Stimulated activated CD8-positive, alpha-beta memory T cell treated with anti-CD3 and anti-CD28 coated beads, Interleukin-12 subunit alpha, Interleukin-12 subunit beta, amount 100 ng/mL, for 1 hour (primary cell): ENCODE measurements at places on chromosomes 5 and 9.

DNA sequence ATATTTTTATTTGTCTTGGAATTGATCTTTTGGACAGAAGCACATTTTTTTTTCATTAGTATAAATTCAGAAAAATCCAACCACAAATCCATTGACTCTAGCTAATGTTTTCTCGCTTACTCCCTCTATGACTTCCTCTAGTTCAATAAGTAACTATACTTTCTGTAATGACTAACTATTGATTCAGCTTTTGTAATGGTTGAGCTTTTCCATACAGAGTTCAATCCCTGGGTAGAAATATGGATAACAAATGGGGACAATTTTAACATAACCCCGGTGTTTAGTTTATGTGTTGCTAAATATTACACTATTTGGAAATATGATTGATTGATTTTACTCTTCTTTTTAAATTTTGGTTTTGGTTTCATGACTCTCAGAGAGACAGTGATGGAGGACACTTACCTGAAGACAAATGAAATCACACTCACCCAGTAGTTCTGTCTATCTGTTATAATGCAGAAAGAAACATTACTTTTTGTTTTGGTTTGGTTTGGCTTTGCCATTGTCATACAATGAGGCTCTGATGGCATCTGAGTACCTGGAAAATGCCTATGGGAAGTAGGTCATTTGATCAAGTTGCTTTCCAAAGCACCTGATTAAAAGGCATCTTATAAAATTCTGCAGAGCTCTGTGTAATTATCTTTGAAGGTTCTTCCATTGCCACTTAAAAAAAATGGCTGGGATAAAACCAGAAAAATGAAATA is 309.7 kb upstream of the MPDZ start:
- no peak for DNase-seq

- no peak for DNase-seq
These were observed 53.0 kb upstream of the PDZD2 start for GRCh38 chr5:31585895-31586270.

- DNase-seq, result no peak
These were observed 214.4 kb upstream of the ELL2 start for GRCh38 chr5:96176022-96176421.

GRCh38 chr5:170743876-170744212 is 39.7 kb upstream of the GABRP start:
- DNase-seq, result no peak

DNA sequence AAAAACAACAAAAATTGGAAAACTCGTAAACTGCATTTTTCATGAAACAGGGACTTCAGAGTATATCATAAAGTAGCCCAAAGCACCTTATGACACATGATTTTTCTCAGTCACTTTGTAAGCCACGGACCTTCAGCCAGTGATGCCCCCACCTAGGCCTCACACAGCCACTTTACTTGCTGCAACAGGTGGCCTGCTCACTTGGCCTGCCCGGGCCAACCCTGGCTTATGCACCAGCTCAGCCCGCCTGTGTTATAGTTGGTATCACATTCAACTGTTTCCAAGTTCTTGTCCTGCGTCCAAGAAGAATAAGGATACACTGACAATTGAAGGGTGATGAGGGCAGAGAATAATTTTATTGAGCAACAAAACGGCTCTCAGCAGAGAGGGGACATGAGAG is 219.2 kb downstream of the FER start:
- DNase-seq, result no peak

DNA sequence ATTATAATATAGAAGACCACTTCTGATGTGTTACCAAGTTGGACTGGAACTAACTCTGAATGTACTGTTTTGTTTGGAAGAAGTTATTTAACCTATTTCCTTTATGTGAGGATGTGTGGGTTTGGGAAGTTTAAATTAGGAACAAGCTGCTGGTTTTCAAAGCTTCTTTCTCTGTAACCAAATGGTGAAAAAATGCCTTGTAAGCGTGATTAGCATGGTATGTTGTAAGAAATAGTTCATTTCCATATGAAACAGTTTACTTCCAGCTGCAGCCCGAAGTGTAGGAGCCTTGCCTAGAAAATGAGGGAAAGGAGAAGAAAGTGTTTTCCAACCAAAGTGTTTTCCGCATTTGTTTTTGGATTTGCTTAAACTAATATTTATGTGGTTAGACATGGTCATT is 36.0 kb downstream of the TTC1 start:
- DNase-seq, result no peak

DNA sequence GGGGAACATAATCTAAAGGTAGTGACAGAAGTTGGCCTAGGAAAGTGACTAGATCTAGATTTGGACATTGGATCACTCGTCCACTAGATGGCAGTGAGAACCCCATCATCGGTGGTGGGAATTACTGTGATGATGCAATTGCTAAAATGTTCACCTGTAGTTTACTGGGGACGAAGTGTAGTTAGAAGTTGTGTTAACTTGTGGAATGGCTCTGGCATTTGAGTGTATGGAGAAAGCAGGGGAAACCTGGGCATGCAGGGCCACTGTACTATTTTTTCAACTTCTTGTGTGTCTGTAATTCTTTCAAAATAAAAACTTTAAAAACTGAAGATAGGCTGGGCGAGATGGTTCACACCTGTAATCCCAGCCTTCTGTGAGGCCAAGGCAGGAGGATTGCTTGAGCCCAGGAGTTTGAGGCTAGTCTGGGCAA is 75.5 kb downstream of the PHAX start:
- peak; percentile 51 for DNase-seq

- DNase-seq, result no peak
These were observed 4.9 kb upstream of the FOXE1 start for GRCh38 chr9:97848215-97848479.

DNA sequence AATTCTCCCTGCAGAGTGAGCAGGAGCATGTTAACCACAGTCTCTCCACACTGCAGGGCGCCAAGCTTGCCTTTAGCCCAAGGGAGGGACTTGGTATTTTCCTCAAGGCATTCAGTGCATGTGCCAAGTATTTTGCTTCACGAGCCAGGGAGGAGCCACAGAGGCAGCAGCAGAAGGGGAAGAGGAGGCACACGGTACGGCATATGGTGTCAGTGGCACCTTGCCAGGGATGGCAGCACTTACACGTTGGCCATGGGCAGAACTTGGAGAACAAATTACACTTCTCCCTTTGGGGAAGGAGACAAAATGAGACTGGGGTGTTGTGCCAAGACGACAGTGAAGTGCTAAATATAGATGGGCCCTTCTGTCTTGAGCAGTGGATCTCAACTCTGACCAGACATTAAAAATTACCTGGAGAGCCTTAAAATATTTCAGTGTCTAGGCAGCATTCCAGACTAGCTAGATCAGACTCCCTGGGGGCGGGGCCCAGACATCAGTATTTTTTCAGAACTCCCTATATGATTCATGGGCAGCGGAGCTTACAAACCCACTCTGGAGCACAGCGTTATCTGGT is 155.8 kb downstream of the DRD1 start:
- no peak for DNase-seq

- no peak for DNase-seq
These were observed 46.3 kb downstream of the BICD2 start for GRCh38 chr9:92718086-92719001.

DNA sequence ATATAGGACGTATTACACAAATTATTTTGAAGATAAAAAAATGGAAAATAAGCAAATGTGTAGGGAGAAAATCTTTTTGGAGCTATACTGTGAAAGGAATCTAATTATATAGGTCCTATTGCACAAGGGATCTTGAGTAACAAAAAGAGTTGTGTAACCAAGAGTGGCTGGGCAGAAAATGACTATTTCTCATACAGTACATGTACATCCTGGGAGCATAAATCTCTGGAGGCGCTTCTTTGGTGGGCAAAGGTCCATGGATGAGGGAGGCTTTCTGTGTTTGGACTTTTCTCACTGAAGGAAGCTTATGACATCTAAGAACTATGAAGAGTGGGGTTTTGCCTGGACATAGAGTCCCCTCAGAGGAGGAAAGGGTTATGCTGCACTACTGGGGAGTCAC is 29.8 kb downstream of the ANKS6 start:
- no peak for DNase-seq

- no peak for DNase-seq
These were observed 862.1 kb downstream of the PTPRD start for GRCh38 chr9:9750719-9751118.

DNA sequence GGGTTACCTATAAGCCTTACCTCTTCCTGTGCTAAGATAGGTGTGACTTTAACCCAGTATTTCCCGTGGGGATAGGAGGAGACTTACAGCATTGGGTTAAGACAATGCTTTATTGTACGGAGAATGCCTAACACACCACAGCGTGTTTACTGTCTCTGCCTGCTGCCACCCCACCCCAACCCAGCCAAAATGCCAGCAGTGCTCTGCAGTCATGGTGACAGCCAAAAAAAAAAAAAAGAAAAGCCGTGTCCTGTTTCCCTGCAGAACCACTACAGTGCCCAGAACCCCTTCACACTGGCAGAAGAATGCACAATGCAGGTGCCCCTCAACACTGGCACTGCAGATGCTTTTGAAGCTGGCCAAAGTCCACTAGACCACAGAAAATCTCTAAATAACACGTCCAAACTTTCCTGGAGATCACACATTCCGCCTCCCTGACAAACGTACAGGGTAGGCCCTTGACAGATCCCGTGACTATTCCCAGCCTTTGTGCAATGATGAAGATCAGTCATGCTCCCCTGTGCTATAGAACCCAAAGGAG is 102.2 kb downstream of the SERINC5 start:
- no peak for DNase-seq

GRCh38 chr9:89623925-89624420 is 19.2 kb downstream of the GADD45G start:
- no peak for DNase-seq

GRCh38 chr9:125959315-125959714 is 212.1 kb downstream of the PBX3 start:
- no peak for DNase-seq

- no peak for DNase-seq
These were observed 81.6 kb upstream of the BOD1 start for GRCh38 chr5:173697931-173698579.

DNA sequence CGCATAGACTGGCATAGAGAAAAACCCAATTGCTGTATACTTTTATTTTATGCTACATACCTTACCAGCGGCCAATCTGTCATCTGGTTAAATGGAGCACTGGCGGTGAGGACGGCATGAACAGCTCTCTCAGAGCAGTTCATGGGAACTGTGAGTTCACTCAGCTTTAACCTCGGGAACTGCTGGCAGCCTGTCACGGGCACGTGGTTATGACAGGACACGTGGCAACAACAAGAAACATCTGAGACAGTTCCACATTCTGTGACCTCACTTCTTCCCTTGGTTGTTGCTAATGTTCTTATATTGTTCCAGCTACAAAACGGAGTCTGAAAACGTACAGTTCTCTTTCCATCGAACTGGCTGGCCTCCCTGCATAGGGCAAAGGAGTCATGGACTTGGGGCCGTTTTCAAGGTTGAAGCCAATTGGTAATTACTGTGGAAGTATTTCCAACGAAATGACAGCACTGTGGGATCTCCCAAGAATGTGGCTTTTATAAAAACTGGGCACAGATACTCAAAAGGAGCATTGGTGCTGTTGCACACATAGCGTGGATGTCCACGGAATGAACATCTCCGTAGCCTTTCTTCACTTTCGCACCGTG is 246.3 kb upstream of the DAP start:
- no peak for DNase-seq

GRCh38 chr5:77008413-77008812 is 21.8 kb upstream of the AGGF1 start:
- DNase-seq, result no peak

GRCh38 chr5:78926252-78926651 is 58.9 kb downstream of the ARSB start:
- no peak for DNase-seq

GRCh38 chr9:89605465-89606048 is 745 bp downstream of the GADD45G start:
- DNase-seq, result no peak

- DNase-seq, result no peak
These were observed 56.7 kb upstream of the EQTN start for GRCh38 chr9:27353474-27354229.

DNA sequence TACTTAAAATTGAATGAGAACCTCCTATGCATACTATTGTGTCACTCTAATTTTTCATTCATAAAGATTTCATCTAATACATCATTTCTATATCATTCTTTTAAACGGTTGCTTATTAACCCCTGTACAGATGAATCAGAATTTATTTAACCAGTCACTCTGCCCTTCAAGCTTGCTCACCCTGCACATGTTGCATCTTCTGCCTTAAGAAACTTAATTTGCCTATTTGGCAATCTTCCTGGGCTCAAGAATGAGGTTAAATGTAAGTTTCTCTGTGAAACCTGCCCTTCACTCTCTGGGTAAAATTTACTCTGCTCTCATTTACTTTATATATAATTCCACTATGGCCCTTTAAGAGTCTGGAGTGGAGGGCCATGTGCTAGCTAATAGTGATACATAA is 434.7 kb upstream of the ZNF608 start:
- no peak for DNase-seq
